ENCODE measurements at places on chromosomes 4 and X.

DNA sequence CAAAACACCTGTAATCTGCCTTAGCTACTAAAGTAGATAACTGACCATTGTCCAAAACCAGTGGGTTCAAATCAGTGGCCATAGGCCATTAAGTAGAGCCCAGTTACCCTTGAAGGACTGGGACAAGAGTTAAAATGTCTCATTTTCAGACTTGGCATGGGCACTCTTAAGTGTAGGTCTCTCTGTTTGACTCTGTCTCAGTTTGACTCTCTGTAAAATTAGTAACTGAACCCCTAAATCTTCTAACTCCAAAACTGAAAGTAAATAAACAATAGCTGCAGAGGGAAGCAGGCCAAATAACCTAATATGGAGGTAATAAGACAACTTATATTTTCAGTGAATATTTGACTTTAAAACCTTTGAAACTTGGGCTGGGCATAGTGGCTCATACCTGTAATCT is 89.1 kb downstream of the SLC16A2 start:
- DNase-seq = no peak

DNA sequence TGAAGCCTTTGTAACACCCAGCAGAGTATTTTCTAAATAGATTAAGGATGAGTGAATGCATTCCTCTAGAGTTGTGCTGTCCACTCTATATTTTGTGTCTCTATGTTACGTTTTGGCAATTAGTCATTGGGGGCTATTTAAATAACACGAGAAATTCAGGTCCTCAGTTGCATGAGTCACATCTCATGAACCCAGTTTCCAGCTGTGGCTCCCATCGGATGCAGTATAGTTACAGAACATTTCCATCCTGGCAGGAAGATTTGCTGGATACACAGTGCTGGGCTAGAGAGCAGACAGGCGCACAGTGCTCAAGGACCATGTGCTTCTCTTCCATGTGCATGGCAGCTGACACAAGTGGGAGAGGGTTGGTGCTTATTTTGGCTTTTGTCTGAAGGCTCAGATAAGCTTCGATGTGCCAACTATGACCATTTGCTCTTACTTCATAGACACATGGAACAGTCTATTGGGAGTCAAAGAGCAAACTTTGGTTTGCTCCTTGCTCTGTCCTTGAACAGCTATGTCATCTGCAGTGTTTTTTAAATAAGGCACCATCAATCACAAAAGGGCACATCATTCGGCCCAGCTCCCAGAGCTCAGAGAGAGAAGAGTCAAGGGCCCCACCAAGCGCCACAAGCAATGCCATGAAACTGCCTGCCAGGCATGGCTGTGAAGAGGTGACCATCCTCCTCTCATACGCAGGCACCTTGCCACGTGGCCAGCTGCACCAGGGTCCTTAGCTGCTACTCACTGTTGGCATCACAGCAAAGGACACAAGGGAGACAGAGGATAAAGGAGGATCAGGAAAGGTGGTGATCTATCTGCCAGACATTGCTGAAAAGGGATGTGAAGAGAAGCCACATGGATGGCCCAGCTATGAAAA is 8.1 kb upstream of the STS start:
- DNase-seq = no peak

GRCh38 chrX:130606425-130606824 is 204.6 kb downstream of the RBMX2 start:
- DNase-seq = no peak

GRCh38 chr4:48047421-48047844 is 30.9 kb downstream of the NIPAL1 start:
- peak; percentile 81 for DNase-seq

DNA sequence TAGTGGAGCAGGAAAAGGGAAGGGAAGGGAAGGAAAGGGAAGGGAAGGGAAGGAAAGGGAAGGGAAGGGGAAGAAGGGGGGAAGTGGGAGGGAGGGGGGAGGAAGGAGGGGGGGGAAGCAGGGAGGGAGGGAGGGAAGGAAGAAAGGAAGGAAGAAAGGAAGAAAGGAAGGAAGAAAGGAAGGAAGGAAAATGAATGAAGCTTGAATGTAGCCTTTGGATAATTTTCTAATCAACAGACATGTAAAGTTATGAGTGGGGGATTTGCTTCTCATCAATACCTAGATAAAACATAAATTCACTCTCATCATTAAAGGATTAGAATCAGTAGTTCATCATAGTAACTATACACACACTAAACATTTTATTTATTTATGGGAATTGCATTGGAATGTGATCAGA is 446.9 kb upstream of the FAM241A start:
- no peak for DNase-seq

Data from immature natural killer cell (primary cell).